RPMI7951 (cell line): ENCODE measurements at places on chromosomes 4 and X.

DNA sequence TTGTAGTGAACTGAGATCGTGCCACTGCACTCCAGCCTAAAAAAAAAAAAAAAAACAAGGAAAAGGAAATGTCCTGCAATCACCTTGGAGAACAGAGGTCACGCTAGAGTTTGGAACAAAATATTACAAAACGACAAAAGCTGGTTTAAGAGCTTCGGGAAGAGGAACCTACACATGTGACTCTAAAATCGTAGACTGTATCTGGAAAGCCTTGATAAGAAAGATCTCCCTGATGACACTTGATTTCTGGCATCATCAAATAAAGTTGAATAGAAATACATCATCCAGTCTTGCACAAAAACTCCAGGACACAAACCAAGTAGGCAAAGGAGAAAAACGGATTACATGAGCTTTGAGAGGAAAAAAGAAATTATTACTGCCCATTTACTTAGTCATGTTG, 31.1 kb upstream of the DOCK11 start:
- no peak for DNase-seq

GRCh38 chr4:127732623-127733328, 2.6 kb downstream of the SLC25A31 start:
- DNase-seq = peak; percentile 42

- DNase-seq = peak; percentile 48
Observed at GRCh38 chrX:107559506-107559905, 68.8 kb upstream of the PRPS1 start.

- DNase-seq = peak; percentile 76
Observed at GRCh38 chr4:33924239-33924638, 2320.1 kb downstream of the ARAP2 start.

DNA sequence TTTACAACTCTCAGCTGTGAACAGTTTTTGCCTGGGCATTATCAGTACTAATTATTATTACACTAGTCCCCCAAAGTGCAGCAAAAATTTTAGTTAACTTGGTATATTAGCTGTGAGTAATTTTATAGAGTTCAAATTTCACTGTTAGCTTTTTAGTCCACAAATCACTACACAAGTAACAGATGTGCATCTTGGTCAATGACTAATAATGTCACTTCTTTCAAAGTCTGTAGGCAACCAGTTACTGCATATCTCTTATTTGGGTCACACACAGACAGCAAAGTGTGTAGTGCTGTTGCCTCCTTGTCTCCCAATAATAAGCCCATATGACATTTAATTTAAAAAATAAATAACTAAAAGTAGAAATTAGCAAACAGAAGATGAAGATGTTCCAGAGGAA, 159.9 kb downstream of the SCFD2 start:
- DNase-seq = peak; percentile 37

DNA sequence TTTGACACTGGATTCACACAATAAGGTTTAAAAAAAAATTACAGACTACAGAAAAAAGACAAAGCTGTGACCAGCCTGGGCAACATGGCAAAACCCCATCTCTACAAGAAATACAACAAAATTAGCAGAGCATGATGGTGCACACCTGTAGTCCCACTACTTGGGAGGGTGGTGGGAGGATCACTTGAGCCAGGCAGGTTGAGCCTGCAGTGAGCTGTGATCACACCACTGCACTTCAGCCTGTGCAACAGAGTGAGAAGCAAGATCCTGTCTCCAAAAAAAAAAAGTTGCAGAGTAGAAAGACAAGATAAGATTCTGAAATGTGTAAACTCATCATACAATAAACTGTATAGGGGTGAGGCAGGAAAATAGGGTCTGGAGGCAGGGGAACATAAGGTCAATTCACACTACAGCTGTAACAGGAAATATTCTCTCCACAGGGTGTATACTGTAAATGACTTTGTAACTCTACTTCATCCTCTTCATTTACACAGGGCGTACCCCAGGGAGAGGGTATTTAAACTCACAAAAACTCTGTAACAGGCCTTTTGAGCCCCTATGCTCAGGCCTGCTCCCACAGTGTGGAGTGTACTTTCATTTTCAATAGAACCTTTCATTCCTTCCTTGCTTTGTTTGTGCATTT, 112.6 kb upstream of the MAPK10 start:
- DNase-seq = no peak

GRCh38 chr4:172947594-172947993, 221.0 kb upstream of the GALNT7 start:
- no peak for DNase-seq

- no peak for DNase-seq
Observed at GRCh38 chrX:131693359-131693758, 149.5 kb downstream of the OR13H1 start.

- DNase-seq = no peak
Observed at GRCh38 chrX:143139681-143140080, 114.0 kb downstream of the SPANXN4 start.

GRCh38 chr4:138277133-138277532, 35.0 kb upstream of the SLC7A11 start:
- DNase-seq = no peak

DNA sequence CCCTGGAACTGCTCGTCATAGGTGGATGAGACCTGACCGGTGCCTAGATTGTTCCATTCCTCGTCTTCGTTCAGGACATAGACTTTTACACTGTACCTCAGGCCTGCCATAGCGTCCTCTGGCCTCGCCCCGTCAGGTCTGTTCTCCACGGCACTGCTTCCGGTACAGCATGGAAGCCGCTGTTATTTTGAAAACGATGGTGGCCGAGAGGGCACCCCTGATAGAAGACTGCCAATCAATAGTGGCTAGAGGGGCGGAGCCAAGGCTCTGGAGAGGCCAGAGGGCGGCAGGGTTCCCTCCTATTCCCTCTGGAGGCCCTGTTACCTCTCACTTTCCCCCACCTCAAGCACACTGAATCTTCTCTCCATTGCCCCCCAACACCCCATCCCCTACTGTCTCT, at the start of gene PPP4R3C:
Gene PPP4R3C, minus strand, starts transcription at position 155 of the 400 bp plus-strand sequence. Its CDS starts 45 bp downstream, at position 110.
- no peak for DNase-seq

DNA sequence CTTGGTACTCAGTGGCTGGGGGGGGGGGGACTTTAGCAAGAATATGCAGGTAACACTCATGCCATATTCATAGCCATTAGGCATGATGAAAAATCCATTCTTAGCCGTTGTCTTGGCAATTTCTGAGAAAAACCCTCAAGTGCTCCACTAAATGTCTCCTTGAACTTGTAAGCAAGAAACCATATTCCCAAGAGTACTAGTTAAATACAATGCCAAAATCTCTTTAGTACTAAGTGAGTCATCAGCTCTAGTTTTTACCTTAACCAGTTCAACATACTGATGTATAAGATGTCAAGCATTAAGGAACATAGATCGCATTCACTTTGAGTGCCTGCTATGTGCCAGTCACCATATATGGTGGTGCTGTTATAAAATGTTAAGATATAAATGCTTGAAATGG, 27.5 kb downstream of the UBE2D3 start:
- no peak for DNase-seq

DNA sequence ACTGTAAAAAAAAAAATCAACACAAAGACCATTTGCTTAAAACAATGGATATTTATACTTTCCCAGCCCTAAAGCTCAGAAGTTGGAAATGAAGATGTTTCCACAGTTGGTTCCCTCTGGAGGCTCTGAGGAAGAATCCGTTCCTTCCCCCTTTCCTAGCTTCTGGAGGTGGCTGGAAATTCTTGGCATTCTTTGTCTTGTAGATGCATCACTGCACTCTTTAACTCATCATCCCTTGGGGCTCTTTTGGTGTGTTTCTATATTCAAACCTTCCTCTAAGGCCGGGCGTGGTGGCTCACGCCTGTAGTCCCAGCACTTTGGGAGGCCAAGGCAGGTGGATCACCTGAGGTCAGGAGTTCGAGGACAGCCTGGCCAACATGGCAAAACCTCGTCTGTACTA, 78.7 kb downstream of the VCX3A start:
- no peak for DNase-seq

- peak; percentile 92 for DNase-seq
Observed at GRCh38 chr4:185742766-185743165, 69.2 kb downstream of the SORBS2 start.

DNA sequence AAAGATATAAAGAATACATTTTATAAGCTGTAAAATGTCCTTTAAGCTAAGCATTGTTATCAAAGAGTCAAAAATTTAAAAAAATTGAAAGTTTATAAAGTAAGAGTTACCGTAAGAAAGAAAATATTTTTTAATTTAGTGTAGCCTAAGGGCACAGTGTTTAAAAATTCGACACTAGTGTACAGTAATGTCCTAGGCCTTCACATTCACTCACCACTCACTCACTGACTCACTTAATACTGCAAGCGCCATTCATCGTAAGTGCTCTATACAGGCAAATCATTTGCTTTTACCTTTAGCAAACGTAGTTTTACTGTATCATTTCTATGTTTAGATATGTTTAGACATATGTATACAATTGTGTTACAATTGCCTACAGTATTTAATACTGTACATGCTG, 20.2 kb downstream of the GLRA3 start:
- DNase-seq = no peak

DNA sequence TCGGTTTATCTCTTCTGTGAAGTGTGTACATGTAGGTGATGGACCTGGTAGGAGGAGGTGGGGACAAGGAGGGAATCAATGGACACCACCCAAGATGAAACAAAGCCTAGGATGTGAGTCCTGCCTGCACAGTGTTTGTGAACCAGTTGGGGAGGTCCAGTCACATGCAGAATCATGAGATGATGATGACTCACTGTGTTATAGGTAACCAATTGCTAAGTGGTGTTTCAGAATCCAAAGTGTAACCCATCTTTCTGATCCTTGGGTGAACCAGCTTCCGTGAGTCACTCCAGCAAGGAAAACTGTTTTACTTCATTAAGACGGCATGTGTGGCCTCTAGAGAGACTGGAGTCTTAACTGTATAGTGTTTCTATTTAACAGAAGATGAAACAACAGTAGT, 57.9 kb upstream of the HPF1 start:
- DNase-seq = peak; percentile 8

- DNase-seq = peak; percentile 72
Observed at GRCh38 chrX:40947276-40947675, 138.0 kb upstream of the USP9X start.

GRCh38 chr4:24965627-24966026, 52.8 kb upstream of the CCDC149 start:
- no peak for DNase-seq

GRCh38 chrX:7948483-7948882, 21.3 kb upstream of the PNPLA4 start:
- no peak for DNase-seq

DNA sequence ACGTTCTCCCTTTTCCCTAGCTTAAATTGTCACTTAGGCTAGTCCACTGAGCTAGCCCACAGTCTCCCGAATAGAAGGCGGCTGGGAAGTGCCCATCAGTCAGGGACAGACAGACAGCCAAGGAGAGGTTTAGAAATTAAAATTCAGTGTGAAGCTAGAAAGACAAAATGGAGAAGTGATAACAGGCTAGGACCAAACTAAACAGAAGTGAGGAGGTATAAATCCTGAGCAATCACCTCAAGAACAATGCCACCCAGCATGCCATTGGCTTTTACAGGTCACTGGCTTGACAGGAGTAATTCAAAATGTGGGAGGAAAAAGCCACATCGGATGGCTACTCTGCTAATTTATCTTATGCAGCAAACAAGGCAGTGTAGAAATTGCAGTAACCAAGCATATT, 138.9 kb downstream of the MAPK10 start:
- DNase-seq = no peak

DNA sequence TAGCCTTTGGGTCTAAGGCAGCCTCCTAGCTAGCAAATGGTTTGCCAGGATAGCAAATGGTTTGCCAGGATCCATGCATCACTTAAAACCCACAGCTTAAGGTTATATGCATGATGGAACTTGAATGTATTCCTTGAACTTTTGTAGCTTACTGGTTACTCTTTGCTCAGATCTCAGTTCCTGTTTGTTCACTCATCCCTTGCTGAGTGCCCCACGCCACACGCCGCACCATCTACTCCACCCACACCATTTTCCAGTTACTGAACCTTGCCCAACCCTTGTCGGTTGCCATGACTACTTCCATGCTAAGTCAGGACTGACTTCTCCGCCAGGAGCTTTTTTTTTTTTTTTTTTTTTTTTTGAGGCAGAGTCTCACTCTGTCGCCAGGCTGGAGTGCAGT, 29.5 kb upstream of the XIAP start:
- peak; percentile 61 for DNase-seq

- no peak for DNase-seq
Observed at GRCh38 chr4:52483186-52483890, 175.8 kb downstream of the USP46 start.

- DNase-seq = no peak
Observed at GRCh38 chr4:77651820-77652219, 46.2 kb downstream of the CXCL13 start.
